KBM-7 (cell line): ENCODE measurements at places on chromosomes 12 and 14.
A peak's percentile ranks its signal among the peaks of the same experiment; 100 is the strongest.

GRCh38 chr12:90515199-90516175 is 439.5 kb downstream of the CCER1 start:
- no peak for DNase-seq

DNA sequence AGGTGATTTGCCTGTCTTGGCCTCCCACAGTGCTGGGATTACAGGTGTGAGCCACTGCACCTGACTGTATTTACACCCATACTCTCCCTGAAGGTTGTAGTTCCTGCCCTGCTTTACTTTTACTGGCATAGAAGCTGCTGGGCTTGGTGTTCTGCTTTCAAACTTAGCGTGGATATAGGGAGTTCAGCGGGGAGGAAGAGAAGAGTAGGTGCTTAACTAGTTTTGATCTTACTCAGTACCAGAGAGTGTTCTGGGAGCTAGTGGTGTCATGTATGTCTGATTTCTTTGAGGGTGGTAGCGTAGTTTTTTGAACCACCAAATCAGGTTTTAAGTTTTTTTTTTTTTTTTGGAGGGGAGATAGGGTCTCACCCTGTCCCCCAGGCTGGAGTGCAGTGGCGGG is 13.8 kb downstream of the RCOR1 start:
- DNase-seq, result no peak

DNA sequence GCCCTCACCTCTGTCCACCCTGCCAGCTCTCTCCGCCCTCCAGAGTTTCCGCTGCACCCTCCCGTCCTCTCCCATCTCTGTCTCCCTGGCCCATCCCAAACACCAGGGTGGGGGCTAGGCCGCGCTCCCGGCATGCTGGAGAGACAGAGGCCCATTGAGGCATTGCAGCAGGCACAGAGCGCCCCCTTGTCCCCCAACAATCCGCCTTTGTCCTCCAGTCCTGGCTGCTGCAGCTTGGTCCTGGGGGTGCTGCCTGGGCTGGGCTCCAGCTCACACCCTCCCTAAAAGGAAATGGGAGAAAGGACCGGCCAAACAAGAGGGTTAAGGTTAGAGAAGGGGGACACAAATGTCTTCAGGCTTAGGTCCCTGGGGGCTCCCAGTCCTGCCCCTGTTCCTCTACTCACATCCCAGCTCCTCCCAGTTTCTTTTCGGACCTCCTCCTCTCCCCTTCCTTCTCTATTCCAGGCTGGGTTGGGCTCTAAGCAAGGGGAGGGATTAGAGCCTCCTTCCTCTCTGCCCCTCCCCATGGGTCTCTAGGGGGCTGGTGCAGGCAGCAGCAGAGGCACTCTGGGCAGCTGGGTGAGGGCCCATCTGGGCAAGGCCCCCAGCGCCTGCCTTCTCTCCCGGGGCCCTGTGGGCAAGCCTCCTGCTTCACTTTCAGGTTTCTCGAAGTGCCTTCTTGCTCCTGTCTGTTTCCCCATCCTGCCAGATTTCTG is at the start of gene CMTM5:
TSS of gene CMTM5 (plus strand) at position 565 of the 716 bp plus-strand sequence. CDS start 206 bp downstream, outside the sequence.
- DNase-seq, result peak; percentile 4

- no peak for DNase-seq
These were observed 7.1 kb upstream of the CDC42BPB start for GRCh38 chr14:103064436-103064835.

DNA sequence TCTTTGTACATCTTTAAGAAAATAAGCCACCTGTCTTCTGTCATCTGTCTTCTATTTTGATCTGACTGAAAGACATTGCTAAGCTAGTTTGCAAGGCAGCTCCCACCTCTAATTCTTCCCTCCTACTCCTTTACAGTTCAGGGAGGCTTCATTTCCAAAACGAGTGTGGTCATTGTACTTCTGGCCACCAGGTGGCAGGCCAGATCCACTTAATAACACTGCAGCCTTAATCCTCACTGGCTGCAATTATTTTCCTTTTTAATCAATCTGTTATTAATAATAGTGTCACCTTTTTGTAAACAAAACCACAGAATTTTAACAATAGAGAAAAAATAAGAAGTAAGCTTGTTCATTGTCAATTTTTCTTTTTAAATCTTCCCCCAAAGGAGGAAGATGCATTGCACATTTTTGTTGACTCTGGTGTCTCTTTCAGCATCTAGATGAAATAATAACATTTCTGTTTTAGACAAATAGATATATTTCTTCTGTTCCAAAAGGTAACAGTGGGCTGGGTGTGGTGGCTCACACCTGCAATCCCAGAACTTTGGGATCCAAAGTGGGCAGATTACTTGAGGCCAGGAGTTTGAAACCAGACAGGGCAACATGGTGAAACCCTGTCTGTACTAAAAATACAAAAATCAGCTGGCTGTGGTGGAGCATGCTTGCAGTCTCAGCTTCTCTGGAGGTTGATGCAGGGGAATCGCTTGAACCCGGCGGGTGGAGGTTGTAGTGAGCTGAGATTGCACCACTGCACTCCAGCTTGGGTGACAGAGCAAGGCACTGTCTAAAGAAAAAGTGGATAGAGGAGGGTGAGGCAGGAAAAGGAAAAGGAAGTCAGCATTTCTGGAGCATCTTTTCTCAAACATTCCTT is 23.3 kb downstream of the GABARAPL1 start:
- peak; percentile 48 for DNase-seq

DNA sequence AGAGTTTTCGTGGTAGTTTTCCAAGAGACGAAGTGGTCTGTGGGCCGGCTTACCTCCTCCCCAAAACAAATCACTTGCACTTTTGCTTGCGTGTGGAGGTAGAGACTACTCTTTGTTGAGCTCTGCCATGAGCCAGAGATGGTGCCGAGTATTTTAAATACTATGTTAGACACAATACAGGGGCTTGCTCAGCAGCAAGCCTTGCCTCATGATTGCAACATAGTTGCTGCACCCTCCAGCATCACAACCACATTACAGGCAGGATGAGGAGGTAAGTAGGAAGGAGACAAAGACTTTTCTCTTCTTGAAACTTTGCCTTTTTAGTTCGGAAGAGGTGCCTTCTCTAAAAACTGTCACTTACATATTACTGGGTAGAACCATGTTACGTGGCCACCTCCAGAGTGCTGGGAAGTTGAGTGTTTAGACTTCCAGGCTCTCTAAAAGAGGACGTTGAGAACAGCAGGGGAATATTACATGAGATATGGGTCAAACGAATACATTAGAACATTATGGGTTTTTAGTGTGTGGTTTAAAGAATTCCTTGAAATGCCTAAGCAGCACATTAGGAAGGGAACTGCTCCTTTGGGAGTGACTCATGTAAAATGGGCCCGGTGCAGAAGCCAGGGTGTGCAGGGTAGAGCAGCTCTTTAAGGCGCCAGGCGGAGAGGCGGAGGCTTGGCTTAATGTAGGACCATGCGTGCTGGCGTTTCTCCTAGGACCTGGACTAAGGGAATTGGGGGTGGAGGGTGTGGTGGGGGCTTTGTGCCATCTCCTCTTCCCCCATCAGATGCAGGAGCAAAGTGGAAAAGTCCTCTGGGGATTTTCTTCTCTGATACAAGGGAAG is 110.6 kb upstream of the PRMT8 start:
- no peak for DNase-seq

DNA sequence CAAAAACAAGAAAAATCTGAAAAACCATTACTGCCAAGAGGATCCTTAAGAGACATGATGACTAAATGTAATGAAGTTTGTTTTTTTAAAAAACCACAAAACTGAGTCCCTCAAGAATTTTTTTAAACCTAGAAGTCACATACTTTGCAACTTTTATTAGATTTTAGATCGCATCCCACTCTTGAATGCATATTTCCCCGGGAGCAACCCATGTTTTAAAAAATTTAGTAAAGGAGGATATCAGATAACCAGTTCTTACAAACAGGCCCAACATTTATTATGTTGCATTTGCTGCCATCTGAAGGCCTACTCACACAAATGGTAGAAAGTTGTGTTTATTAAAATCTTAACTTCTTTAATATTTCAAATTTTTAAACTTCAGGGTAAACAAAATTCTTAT is 44.3 kb upstream of the CCT2 start:
- no peak for DNase-seq

DNA sequence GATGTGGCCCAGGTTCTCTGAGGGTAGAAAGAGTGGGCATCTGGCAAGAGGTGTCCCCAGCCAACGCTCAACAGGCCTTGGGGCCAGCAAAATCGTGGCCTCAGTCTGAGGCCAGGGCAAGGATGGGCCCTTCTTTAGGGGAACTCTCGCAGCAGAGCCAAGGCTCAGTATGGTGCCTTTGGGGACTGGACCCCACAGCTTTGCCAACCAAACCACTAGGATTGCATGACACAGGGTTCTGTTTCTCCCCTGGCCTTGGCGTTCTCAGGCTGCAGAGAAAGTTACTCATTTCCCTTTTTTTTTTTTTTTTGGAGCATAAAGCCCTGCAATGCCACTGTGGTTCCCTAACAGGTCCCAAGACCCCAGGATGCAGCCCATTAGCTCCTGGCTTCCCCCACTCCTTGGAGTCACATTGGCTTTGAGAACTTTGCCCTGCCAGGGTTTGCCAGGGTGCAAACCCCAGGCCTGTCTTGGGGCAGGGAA is 100.6 kb downstream of the LGMN start:
- DNase-seq, result peak; percentile 47
